Naive thymus-derived CD8-positive, alpha-beta T cell (primary cell): ENCODE measurements at places on chromosomes 12 and 14. TPM values are rescaled to one million over a fixed set of nuclear protein-coding genes. Genes with fewer than 3 reads are reported as not detected.
A peak's percentile ranks its signal among the peaks of the same experiment; 100 is the strongest.

KRT78 gene
- not detected for total RNA-seq

GRCh38 chr12:66838366-66838765, 159.5 kb upstream of the GRIP1 start:
- H3K4me3 ChIP-seq, result no peak overlapping the region
- peaks cover 5% of the 10 kb centered on the region for H3K4me1 ChIP-seq
- no peak overlapping the region for H3K27ac ChIP-seq
- no peaks in the 10 kb centered on the region for H3K27me3 ChIP-seq

EFS gene
- not detected for total RNA-seq

RNF212B gene
- total RNA-seq, result not detected

GRCh38 chr12:65511912-65512311, 233.4 kb downstream of the MSRB3 start:
- no peak for DNase-seq
- no peaks in the 10 kb centered on the region for H3K36me3 ChIP-seq
- H3K27me3 ChIP-seq, result peaks cover 2% of the 10 kb centered on the region
- H3K4me1 ChIP-seq, result no peaks in the 10 kb centered on the region
- no peak overlapping the region for H3K4me3 ChIP-seq

DNA sequence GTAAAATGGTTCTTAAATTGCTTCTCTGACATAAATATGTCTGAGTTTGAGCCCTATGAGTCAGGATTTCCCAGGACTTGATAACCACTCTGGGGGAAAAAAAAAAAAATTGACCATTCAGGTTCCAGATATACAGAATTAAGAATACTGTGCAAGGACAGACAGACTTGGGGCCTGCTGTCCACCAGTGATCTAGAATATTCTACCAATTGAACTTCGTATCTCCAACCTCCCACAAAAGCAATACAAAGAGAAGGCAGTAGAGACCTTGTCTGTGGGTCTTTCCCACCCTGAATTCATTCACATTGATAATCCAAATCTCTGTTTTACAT, 4.1 kb downstream of the SINHCAF start:
- no peak for DNase-seq
- H3K27me3 ChIP-seq, result no peaks in the 10 kb centered on the region
- H3K27ac ChIP-seq, result peak overlapping the region; percentile 77
- peaks cover 34% of the 10 kb centered on the region for H3K4me1 ChIP-seq
- no peaks in the 10 kb centered on the region for H3K36me3 ChIP-seq

- DNase-seq, result peak; percentile 81
- H3K27me3 ChIP-seq, result peaks cover 38% of the 10 kb centered on the region
- no peaks in the 10 kb centered on the region for H3K36me3 ChIP-seq
- peaks cover 4% of the 10 kb centered on the region for H3K4me1 ChIP-seq
Observed at GRCh38 chr14:106605548-106606448, 1079.4 kb downstream of the TMEM121 start.

DNA sequence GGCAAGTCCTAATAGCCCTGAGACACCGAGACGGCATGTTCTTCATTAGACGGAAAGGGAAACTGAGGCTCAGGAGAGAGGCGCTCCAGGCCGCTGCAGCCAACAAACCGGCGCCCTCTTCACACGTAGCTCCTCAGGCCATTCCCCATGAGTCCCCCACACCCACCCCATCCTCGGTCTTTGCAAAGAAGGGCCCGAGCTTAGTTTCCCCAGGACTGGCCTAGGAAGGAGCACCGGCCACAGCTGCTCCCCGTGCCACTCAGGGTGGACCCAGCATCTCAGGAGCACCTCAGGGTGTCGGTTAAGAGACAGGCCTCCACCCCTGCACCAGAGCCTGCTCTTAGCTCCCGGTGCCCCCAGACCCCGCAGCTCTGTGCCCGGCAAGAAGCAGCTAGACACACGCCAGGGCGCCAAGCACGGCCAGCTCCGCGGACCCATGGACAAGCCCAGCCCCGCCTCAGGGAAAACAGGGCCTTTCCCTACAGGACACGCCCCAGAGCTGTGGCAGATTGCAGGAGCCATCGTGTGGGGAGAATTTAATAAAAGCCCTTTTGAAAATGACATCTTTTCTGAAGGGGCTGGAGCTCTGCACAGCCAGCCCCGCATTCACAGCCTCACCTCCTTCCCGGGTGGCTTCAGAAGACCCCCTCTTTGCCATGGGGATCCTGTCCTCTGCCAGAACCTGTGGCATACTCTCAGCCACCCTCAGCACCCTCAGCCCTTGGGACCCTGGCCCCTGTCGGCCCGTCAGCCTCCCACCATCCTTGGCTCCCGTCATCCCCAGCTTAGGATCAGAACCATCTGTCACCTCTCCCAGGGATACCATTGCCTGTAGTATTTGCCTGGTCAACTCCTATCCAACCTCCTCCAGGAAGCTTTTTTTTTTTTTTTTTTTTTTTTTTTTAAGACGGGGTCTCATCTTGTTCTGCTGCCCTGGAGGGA, 59.7 kb downstream of the LGMN start:
- peaks cover 30% of the 10 kb centered on the region for H3K4me1 ChIP-seq
- H3K27me3 ChIP-seq, result no peaks in the 10 kb centered on the region
- H3K36me3 ChIP-seq, result peaks cover 52% of the 10 kb centered on the region
- DNase-seq, result no peak
